ENCODE measurements at places on chromosomes 6 and 20.

DNA sequence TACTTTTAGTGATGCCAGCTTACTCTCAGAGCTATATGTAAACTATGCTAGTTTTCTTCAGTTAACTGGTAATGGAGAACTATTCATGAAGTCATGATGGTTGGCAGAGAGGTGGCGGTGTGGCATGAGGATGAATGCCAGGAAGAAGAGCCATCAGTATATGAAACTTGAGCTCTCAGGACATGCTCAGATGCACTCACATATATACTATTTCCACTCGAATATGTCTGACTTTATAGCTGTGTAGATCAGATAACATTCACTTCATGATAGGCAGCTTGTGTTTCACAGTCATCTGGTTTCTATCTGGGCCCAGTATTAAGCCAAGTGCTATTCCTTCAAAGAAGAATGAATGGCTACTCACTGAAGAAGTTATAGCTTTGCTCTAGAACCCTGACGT, 46.2 kb upstream of the CEP85L start:
- H3K4me3 ChIP-seq = no peak overlapping the region
- DNase-seq = no peak
- no peaks in the 10 kb centered on the region for H3K36me3 ChIP-seq

DNA sequence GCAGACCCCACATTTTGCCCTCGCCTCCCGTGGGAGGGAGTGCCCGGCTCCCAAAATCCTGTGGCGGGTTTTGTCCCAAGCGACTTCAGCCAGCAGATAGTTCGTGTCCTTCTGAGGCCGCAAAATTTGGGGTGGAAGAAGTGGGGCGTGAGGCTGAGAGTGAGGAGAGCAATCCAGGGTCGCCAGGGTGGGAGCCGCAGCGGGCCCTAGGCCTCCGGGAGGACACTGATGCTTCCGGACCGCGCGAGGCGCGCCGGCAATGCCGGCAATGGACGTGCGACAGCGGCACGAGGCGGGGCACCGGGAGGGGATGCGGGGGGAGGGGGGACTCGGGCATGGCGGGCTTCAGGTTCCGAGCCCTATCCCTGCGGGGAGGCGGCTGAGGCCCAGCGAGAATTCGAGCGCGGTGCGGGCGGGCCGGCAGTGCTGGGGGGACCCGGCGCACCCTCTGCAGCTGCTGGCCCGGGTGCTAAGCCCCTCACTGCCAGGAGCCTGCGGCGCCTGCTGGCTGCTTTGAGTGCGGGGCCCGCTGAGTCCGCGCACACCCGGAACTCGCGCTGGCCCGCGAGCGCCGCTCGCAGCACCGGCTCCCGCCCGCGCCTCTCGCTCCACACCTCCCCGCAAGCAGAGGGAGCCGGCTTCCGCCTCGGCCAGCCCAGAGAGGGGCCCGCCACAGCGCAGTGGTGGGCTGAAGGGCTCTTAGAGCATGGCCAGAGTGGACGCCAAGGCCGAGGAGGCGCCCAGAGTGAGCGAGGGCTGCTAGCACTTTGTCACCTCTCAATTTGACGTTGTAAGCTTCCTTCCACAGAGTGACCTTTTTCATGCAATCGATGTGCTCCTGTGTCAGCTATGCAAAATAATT, 143.8 kb downstream of the LPA start:
- H3K36me3 ChIP-seq = no peaks in the 10 kb centered on the region
- H3K27ac ChIP-seq = no peak overlapping the region
- H3K27me3 ChIP-seq = no peaks in the 10 kb centered on the region
- peak overlapping the region; percentile 53 for H3K4me3 ChIP-seq

DNA sequence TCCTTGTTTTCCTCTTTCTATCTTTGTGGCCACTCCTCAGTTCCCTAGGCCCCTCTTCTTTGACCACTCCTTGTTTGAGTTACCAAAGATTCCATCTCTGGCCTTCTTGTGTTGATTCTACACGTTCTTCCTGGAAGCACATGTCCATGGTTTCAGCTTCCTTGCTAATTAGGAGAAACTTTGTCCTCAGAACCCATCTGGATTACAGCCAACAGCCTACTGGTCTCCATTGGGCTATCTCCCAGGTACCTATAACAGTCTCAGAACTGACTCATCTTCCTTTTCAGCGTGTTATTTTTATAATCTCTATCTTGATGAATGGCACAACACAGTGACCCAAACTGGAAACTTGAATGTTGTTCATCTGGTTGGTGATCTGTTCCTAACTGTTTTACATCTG, 17.5 kb downstream of the PTPRA start:
- H3K27me3 ChIP-seq = no peaks in the 10 kb centered on the region
- no peak overlapping the region for H3K27ac ChIP-seq
- H3K4me3 ChIP-seq = no peak overlapping the region
- no peaks in the 10 kb centered on the region for H3K4me1 ChIP-seq

DNA sequence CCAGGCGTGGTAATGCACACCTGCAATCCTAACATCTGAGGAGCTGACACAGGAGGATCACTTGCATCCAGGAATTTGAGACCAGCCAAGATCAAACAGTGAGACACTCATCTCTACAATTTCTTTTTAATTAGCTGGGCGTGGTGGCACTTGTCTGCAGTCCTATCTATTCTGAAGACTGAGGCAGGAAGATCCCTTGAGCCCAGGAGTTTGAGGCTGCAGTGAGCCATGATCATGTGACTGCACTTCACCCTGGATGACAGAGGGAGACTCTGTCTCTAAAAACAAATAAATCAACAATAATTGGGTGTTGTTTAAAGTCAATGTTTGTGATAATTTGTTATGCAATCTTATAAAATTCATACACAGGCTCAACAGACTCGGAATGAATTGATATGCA, 18.0 kb upstream of the HLA-A start:
- H3K27me3 ChIP-seq = peaks cover 21% of the 10 kb centered on the region
- no peak overlapping the region for H3K27ac ChIP-seq
- H3K36me3 ChIP-seq = no peaks in the 10 kb centered on the region
- no peaks in the 10 kb centered on the region for H3K4me1 ChIP-seq
- DNase-seq = no peak

DNA sequence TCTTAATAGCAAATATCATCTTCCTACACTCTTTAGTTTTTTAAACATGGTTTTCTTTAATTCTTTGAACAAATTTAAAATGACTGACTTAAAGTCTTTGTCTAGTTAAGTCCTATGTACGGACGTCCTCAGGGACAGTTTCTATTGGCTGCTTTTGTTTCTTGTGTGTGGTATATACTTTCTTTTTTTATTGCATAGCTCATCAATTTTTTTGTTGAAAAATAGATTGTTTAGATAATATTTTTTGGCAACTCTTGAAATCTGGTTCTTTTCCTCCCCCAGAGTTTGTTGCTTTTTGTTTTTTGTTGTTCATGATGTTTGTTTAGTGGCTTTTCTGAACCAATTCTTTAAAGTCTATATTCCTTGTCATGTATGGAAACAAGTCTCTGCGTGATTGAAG, 479.8 kb downstream of the PREX1 start:
- no peak for DNase-seq
- H3K4me1 ChIP-seq = no peaks in the 10 kb centered on the region
- H3K27me3 ChIP-seq = no peaks in the 10 kb centered on the region
- H3K4me3 ChIP-seq = no peak overlapping the region

DNA sequence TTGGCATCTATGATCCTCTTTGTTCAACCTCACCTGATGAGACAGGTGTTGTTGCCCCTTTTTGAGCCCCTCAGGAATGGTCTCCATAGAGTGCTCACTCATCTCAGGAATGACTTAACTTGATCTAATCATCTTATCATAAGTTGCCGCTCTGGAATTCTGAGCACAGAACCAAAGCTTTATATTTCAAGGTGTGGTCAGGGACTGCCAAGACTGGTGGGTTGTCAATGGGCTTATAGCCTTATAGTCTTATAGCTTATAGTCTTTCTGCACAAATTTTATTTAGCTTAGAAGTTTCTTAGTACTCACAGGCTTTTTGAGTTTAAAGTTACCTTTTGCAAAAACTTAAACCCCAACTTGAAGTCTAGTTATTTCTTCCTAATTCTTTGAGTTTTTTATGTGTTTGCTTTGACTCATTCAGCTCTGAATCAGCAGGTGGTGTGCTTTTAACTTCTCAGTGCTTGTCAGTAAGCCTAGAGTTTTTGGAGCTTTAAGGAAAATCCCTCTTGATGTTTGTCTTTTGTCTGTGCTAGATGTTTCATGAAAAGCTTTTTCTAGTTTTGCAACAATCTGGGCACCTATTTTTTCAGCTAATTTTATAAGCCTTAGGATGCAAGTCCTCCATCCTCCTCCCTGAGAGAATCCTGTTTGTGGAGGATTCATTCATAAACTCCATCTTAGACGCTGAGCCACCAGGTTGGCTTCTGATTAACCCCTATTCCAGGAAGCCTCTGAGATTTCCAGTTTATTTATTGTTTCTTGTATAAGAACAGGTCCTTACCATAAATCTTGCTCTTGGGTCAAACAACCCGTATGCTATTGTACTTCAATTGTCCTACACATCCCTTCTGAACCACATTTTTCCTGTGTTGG, 72.3 kb upstream of the SSTR4 start:
- no peak overlapping the region for H3K27ac ChIP-seq
- H3K4me1 ChIP-seq = no peaks in the 10 kb centered on the region
- no peaks in the 10 kb centered on the region for H3K36me3 ChIP-seq
- H3K4me3 ChIP-seq = no peak overlapping the region
- H3K27me3 ChIP-seq = peaks cover 6% of the 10 kb centered on the region

GRCh38 chr6:61810047-61810446, 476.0 kb downstream of the KHDRBS2 start:
- no peak overlapping the region for H3K27ac ChIP-seq
- H3K27me3 ChIP-seq = no peaks in the 10 kb centered on the region
- peaks cover 11% of the 10 kb centered on the region for H3K4me1 ChIP-seq
- peak; percentile 30 for DNase-seq

GRCh38 chr6:125611573-125612344, 137.7 kb upstream of the HEY2 start:
- no peaks in the 10 kb centered on the region for H3K27me3 ChIP-seq
- DNase-seq = no peak
- H3K27ac ChIP-seq = peak overlapping the region; percentile 72
- no peak overlapping the region for H3K4me3 ChIP-seq
- H3K36me3 ChIP-seq = no peaks in the 10 kb centered on the region

GRCh38 chr6:121837545-121838229, 402.2 kb downstream of the GJA1 start:
- H3K27me3 ChIP-seq = no peaks in the 10 kb centered on the region
- no peaks in the 10 kb centered on the region for H3K36me3 ChIP-seq
- no peak overlapping the region for H3K27ac ChIP-seq
- no peak for DNase-seq
- no peaks in the 10 kb centered on the region for H3K4me1 ChIP-seq

DNA sequence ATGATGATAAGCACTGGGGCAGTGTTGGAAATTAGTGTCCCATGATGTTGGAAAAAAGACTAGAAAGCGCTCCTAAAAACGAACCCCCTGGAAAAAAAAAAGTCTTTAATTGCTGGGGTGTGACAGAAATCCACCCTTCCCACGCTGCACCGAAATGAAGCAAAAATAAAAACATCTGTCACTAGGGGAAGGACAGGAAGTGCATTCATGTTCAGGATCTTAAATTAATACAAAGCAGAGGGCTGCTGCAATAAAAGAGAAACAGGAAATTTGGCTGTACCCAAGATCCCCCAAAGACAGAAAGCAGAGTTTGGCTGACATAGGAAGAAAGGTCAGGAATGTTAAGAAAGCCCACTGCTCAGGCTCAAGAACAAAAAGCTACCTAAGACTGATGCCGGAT, 333.9 kb downstream of the TBC1D32 start:
- H3K4me3 ChIP-seq = no peak overlapping the region
- H3K36me3 ChIP-seq = no peaks in the 10 kb centered on the region
- H3K4me1 ChIP-seq = no peaks in the 10 kb centered on the region
- no peak overlapping the region for H3K27ac ChIP-seq
- H3K27me3 ChIP-seq = no peaks in the 10 kb centered on the region
- no peak for DNase-seq

DNA sequence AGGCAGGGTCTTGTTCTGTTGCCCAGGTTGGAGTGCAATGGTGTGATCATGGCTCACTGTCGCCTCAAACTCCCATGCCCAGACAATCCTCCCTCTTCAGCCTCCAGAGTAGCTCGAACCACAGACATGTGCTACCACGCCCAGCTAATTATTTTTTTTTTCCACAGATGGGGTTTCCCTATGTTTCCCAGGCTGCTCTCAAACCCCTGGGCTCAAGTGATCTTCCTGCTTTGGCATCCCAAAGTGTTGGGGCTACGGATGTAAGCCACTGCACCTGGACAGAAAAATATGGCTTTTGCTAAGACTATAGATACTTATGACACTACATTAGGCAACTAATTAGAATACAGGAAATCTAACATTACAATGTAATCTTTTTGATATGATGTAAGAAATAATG, 17.9 kb downstream of the RNF24 start:
- H3K36me3 ChIP-seq = no peaks in the 10 kb centered on the region
- H3K4me3 ChIP-seq = no peak overlapping the region
- no peak for DNase-seq
- H3K4me1 ChIP-seq = no peaks in the 10 kb centered on the region
- no peak overlapping the region for H3K27ac ChIP-seq

DNA sequence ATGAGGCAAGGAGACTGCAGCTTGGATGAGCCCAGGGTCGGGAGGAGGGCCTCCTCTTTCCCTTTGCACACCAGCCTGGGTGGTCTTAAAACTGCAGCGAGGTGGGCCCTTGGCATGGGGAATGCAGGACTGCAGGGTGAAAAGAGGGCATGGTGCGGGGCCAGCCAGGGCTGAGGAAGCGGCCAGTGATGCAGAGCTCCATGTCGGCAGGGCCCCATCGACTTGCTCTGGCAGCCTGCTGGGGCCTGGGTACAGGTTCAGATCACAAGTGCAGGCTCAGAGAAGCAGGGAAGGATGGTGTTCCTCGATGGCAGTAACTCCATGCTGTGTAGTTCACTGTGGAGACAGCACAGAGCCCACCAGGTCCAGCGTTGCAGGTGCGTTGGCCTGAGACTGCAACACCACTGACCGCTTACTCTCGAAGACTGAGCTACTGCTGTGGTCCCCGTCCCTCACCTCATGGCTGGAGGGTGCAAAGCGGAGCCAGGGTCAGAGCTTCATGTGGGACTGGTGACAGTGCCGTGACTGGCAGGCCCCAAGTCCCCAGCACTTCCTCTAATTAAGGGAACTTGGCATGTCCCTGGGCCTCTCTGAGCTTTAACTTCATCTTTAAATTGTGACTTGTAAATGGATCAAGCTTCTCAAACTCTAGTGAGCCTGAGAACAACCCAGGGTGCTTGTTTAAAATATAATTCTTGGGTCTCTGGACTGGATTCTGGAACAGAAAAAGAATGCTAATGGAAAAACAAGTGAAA, 223.2 kb downstream of the SYNDIG1 start:
- DNase-seq = no peak
- H3K27ac ChIP-seq = no peak overlapping the region
- H3K4me3 ChIP-seq = no peak overlapping the region
- H3K36me3 ChIP-seq = no peaks in the 10 kb centered on the region
- peaks cover 4% of the 10 kb centered on the region for H3K27me3 ChIP-seq

DNA sequence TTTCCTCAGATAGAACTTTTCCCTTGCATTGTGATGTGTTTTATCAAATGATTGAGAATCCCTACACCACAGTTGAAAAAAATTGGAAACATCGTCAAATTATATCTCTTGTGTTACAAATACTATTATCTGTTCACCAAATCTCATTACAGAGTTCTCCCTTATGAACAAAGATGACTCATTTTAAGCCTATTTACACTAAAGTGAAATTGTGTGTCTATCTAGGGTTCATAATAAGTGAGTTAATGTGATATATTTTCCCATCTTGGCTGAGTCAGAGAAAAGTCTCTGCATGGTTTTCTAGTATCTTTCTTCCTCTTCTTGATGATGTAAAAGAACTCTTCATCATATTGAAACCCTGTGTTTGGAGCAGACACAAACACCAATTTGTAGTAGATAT, 1263.3 kb upstream of the EYS start:
- H3K27me3 ChIP-seq = no peaks in the 10 kb centered on the region
- no peak overlapping the region for H3K27ac ChIP-seq
- no peak for DNase-seq
- H3K36me3 ChIP-seq = no peaks in the 10 kb centered on the region
- no peaks in the 10 kb centered on the region for H3K4me1 ChIP-seq
- no peak overlapping the region for H3K4me3 ChIP-seq

Measured in cardiac muscle cell (in vitro differentiated cells and primary cell).